ENCODE measurements at places on chromosomes 7 and 10. TPM values are rescaled to one million over a fixed set of nuclear protein-coding genes. Genes with fewer than 3 reads are reported as not detected.

Gene NUDT13
- total RNA-seq = 1.5 TPM

Gene NPY4R2
- total RNA-seq = not detected

Gene MRC1
- 10.8 TPM for total RNA-seq

Gene GJD4
- not detected for total RNA-seq

Gene NUTM2B
- total RNA-seq = 0.48 TPM

Gene ATOH7
- total RNA-seq = not detected

Gene LRRC18
- not detected for total RNA-seq

Gene PNLIP
- not detected for total RNA-seq

Gene ABHD11
- 31.5 TPM for total RNA-seq

Gene CTAGE6
- total RNA-seq = not detected

Gene NKX2-3
- total RNA-seq = not detected

Gene IMMP2L
- total RNA-seq = 7.3 TPM

Gene LIPJ
- total RNA-seq = 0.08 TPM

Gene ERVW-1
- not detected for total RNA-seq

GRCh38 chr7:5139998-5140397 is 50.0 kb upstream of the WIPI2 start:
- no peak overlapping the region for H3K4me3 ChIP-seq
- H3K4me1 ChIP-seq = no peaks in the 10 kb centered on the region
- H3K27me3 ChIP-seq = no peaks in the 10 kb centered on the region
- no peaks in the 10 kb centered on the region for H3K36me3 ChIP-seq

DNA sequence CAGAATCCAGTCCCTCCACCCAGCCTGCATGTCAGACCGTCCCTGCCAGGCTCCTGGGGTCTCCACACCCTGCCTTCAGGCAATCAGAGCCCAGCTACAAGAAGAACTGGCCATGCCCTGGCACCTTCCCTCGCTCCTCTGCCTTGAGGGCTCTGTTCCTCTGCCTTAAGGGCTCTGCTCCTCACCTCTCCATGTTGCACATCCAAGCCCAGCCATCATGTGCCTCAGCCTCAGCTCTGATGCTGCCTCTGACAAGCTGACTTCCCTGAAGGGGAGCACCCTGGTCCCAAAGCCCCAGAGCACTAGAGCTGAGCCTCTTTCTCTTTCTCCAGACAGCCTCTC is 50.3 kb upstream of the ANTXRL start:
- H3K27ac ChIP-seq = no peak overlapping the region
- peak; percentile 23 for DNase-seq
- H3K4me3 ChIP-seq = no peak overlapping the region
- H3K4me1 ChIP-seq = no peaks in the 10 kb centered on the region
- H3K36me3 ChIP-seq = no peaks in the 10 kb centered on the region

DNA sequence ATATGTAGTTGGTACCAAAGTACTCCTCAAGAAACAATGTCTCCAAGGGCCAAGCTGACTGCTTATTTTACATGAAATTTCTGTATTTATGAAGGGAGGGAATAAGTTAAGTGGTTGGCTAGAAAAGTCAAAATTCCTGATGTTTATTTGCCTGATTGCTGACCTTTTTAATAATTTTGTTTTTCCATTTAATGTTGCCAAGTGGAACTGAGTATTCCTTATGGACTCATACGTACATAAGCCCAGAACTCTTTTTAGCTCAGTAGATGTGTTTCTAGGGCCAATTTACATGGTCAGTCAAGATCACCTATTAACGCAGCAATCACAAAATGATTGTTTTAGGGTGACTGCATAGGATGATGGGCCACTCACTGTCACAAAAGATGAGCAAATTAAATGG is 78.3 kb upstream of the FZD8 start:
- no peak for DNase-seq
- H3K27ac ChIP-seq = no peak overlapping the region
- H3K27me3 ChIP-seq = no peaks in the 10 kb centered on the region
- no peaks in the 10 kb centered on the region for H3K36me3 ChIP-seq

DNA sequence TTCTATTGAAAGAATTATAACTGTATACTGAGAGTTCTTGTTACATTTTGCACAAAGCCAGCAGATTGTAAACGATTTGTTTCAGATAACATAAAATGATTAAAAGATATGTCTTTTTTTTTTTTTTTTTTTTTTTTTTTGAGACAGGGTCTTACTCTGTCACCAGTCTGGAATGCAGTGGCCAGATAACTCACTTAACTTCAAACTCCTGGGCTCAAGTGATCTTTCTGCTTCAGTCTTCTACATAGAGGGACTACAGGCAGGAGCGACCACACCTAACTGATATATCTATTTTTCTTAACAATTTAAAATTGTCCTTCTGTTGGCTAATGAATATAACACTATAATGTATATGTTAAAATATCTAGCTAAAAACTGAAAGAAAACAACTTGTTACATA is 317.3 kb upstream of the CACNA2D1 start:
- no peak for DNase-seq
- no peaks in the 10 kb centered on the region for H3K27me3 ChIP-seq
- no peaks in the 10 kb centered on the region for H3K4me1 ChIP-seq
- H3K36me3 ChIP-seq = no peaks in the 10 kb centered on the region
- H3K27ac ChIP-seq = no peak overlapping the region

- no peak overlapping the region for H3K4me3 ChIP-seq
- DNase-seq = no peak
- H3K4me1 ChIP-seq = no peaks in the 10 kb centered on the region
- no peaks in the 10 kb centered on the region for H3K27me3 ChIP-seq
- no peaks in the 10 kb centered on the region for H3K36me3 ChIP-seq
These were observed 125.3 kb downstream of the SORCS3 start for GRCh38 chr10:104766341-104766740.

- no peak overlapping the region for H3K27ac ChIP-seq
- H3K4me3 ChIP-seq = no peak overlapping the region
- no peak for DNase-seq
- H3K4me1 ChIP-seq = no peaks in the 10 kb centered on the region
These were observed 10.2 kb downstream of the PLEKHA8 start for GRCh38 chr7:30038196-30038980.

GRCh38 chr10:58350619-58351323 is 16.0 kb downstream of the UBE2D1 start:
- no peak for DNase-seq
- H3K4me3 ChIP-seq = no peak overlapping the region
- peaks cover 39% of the 10 kb centered on the region for H3K4me1 ChIP-seq
- H3K36me3 ChIP-seq = no peaks in the 10 kb centered on the region
- no peak overlapping the region for H3K27ac ChIP-seq

GRCh38 chr10:105549731-105550130 is 908.6 kb downstream of the SORCS3 start:
- no peak overlapping the region for H3K4me3 ChIP-seq
- no peak for DNase-seq
- no peaks in the 10 kb centered on the region for H3K36me3 ChIP-seq
- H3K4me1 ChIP-seq = no peaks in the 10 kb centered on the region
- H3K27ac ChIP-seq = no peak overlapping the region

- no peaks in the 10 kb centered on the region for H3K27me3 ChIP-seq
- no peak overlapping the region for H3K27ac ChIP-seq
- H3K4me1 ChIP-seq = no peaks in the 10 kb centered on the region
These were observed 41.8 kb upstream of the WNT16 start for GRCh38 chr7:121286742-121287734.

DNA sequence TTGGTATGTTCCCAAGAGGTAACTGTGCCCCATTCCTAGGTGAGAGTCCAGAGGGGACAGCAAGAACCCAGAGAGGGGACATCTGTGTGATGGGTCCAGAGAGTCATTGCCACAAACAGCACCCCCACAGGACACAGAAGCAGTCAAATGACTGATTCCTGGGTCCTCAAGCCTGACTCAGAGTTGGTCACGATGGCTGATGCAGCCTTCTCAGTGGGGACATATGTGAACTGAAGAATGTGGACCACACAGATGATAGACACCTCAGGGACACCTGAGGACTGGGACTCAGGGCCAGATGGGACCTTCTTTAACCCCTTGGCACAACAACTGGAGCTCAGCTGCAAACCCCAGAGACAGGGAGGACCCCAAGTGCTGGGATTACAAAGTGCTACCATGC is 96.5 kb downstream of the STRA8 start:
- DNase-seq = no peak
- no peaks in the 10 kb centered on the region for H3K4me1 ChIP-seq
- no peak overlapping the region for H3K4me3 ChIP-seq
- no peaks in the 10 kb centered on the region for H3K36me3 ChIP-seq
- H3K27ac ChIP-seq = no peak overlapping the region
- H3K27me3 ChIP-seq = no peaks in the 10 kb centered on the region

DNA sequence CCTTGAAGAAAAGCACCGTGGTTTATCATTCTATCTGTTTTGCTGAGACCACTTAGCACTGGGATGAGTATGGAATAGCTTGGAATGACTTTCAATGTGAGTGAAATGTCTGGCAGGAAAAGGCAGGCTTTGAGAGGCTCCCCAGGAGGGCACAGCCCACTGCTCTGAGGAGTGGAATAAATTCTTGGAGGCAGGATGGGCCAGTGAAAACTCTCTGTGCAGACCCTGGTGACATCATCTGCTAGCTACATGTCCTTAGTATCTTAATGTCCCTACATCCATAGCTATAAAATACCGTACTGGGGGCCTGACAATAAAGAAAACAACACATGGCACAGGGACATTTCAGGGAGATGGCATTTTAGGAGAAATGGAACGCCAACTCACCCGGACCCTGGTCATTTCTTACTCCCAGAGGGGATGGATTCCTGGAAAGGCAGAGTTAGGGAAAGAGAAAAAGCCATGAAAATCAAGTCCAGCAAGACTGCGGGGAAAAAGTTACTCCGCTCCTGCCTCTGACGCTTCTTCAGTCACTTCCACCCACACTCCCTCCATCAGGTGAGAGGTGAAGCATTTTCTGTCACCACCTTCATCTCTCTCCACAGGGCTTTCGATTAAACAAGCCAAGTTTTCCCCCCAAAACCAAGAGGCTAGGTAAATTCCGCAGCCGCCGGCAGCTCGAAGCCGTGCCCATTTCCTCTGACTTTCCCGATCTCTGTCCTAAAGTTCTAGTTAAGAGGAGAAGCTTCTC is 991 bp downstream of the ZNF239 start:
- DNase-seq = no peak
- no peaks in the 10 kb centered on the region for H3K27me3 ChIP-seq
- no peaks in the 10 kb centered on the region for H3K36me3 ChIP-seq
- H3K27ac ChIP-seq = peak overlapping the region; percentile 80

DNA sequence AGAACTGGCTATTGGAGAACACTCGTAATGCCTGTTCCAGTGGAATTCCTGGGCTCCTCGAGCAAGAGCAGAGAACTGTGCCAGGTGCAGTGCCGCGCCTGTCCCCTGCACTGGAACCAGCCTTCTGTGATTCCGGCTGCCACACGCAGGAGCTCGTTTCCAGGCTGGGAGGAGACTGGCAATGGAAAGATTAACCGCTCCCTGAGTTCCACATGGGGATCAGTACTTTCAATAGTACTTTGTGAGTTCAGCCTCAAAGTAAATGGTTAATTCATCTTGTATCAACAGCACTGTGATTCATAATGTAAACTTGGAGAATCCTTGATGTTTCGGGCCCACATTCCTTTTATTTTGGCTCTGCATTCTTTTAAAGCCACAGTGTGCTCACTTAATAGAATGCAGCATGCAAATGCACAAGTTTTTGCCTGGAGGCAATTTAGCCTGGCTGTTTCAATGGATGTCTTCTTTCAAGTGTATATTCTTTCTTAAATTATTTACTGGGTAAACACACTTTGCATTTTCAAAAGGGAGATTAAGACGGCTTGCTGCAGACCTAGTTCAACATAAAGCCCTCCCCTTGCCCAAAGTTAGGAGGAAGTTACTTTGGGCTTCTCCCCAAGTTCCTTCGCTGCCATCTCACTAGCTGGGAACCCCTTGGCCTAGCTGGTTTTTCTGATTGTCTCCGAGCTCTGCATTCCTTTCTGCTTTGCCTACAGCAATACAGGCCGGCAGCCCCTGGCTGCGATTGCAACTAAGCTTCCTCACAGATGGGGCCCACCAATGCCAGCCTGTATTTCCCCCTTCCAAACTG is 138.1 kb upstream of the TCF7L2 start:
- peak; percentile 60 for DNase-seq
- H3K27me3 ChIP-seq = no peaks in the 10 kb centered on the region
- no peaks in the 10 kb centered on the region for H3K36me3 ChIP-seq

DNA sequence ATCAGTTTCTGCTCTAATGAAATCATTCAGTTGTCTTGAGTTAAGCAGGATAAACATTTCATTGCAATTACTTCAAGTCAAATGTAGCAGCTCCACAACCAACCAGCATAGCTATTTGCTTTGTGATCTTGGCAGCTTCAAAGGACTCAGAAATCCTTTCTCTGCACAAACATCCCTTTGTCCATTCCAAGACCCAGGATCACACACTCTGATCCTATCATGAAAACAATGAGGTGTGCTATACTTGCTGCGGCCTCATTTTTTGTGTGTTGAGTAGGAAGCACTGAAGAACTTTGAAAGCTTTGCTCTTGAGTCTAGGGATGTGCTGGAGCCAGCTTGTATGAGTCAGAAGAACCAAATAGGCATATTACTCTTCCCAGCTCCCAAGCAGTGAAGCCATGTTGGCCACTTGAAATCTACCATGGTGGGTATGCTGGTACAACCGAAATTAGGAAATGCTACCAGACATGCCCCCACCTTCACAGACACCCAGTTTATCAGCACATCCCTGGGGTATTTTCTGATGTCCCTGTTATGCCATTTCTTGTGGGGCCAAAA is 199.4 kb upstream of the PRSS58 start:
- H3K36me3 ChIP-seq = no peaks in the 10 kb centered on the region
- H3K27me3 ChIP-seq = no peaks in the 10 kb centered on the region
- H3K27ac ChIP-seq = no peak overlapping the region
- H3K4me3 ChIP-seq = no peak overlapping the region
- no peak for DNase-seq

GRCh38 chr10:49116509-49117375 is 1.4 kb upstream of the VSTM4 start:
- DNase-seq = peak; percentile 56
- no peak overlapping the region for H3K4me3 ChIP-seq
- H3K4me1 ChIP-seq = peaks cover 30% of the 10 kb centered on the region
- no peaks in the 10 kb centered on the region for H3K36me3 ChIP-seq
- H3K27me3 ChIP-seq = no peaks in the 10 kb centered on the region
- no peak overlapping the region for H3K27ac ChIP-seq

DNA sequence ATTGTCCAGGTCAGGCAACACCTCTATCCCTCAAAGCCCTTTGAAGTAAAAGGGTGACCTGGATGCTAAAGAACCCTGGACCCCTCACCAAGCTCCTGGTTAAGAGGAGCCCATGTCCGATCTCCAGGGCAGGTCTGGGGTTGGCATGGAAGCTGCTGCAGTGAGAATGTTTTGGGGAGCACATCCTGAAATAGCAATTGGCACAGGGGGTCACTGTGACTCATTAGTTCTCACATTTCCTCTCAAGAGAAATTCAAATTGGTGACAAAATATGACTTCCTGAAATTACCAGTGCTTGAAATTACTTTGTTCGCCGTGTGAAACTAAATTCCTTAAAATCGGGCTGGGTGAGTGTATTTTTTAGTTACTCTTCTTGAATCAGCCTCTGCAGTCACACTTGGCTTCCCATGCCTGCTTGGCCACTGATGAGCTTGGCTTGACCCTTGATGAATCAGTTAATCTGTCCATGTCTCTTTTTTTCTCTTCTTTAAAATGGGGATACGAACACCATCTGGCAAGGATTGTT is 18.8 kb upstream of the ARHGAP22 start:
- H3K27ac ChIP-seq = no peak overlapping the region
- no peaks in the 10 kb centered on the region for H3K36me3 ChIP-seq
- no peaks in the 10 kb centered on the region for H3K4me1 ChIP-seq
- no peak for DNase-seq
- no peak overlapping the region for H3K4me3 ChIP-seq

- no peaks in the 10 kb centered on the region for H3K27me3 ChIP-seq
- DNase-seq = no peak
- H3K4me1 ChIP-seq = no peaks in the 10 kb centered on the region
- peak overlapping the region; percentile 73 for H3K27ac ChIP-seq
- no peak overlapping the region for H3K4me3 ChIP-seq
- H3K36me3 ChIP-seq = peaks cover 38% of the 10 kb centered on the region
These were observed 62.5 kb downstream of the HIPK2 start for GRCh38 chr7:139715194-139715815.
